ENCODE measurements at places on chromosomes 1 and 21. TPM values are rescaled to one million over a fixed set of nuclear protein-coding genes. Genes with fewer than 3 reads are reported as not detected.

- no peak for DNase-seq
Observed at GRCh38 chr1:107122225-107122624, 18.6 kb upstream of the NTNG1 start.

GRCh38 chr1:4115191-4115900, 215.3 kb upstream of the C1orf174 start:
- no peak for DNase-seq

CDC20 gene
- 564 TPM for total RNA-seq

GRCh38 chr1:210117198-210117597, 115.4 kb upstream of the SERTAD4 start:
- DNase-seq: no peak

- no peak for DNase-seq
Observed at GRCh38 chr1:20604678-20605077, 15.8 kb downstream of the CDA start.

FAM110D gene
- 1.00 TPM for total RNA-seq

DNA sequence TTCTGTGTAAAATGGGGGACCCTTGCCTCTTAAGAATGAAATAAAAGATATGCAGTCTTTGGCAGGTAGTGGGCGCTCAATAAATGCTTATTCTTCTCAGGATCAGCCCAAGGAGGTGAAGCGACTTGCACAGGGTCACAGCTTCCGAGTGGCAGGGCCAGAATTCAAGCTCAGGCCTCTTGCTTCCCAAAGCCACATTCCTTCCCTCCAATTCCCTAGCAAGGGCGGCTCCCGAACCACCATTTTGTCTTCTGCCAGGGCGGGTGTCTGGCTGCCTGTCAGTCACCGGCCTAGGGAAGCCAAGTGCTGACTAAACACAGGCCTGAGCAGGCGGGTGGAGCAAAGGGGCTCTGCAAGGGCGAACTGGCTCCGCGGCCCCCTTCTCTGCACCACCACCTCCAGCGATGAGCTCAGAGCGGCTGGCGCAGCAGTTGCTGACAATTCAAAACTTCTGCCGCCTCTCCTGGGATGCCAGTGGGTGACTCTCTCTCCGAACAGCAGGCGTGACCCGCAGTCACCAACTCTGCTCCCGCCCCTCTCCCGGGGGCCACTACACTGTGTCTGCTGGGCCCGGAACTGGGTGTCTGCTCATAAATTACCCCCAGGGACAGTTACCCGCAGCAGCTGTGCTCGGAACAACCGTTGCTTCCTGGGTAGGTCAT, 10.8 kb downstream of the GPR3 start:
- peak; percentile 75 for DNase-seq

DNA sequence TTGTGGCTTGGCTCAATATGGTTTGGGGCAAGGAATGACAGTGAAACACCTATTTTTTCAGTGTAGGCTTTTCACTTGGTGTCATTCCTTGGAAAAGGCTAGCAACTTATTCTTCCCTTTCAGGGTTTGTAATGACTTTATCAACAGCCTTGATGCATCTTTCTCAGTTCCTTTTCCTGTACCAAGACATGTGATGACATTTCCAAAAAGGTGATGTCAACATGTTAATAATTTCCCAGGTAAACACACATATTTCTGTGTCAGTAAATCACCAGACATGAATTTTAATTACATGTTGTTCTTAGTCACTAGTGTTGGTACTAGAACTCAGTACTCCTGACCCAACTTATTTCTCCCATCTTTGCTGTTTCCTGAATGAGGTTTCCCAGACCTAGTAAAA, 37.8 kb upstream of the RRP15 start:
- DNase-seq: no peak

Data from H7 (cell line).